Temporal lobe (tissue), 4 donors: ENCODE measurements at places on chromosomes 4 and X. TPM values are rescaled to one million over a fixed set of nuclear protein-coding genes. Genes with fewer than 3 reads are reported as not detected.

The TRIM2 gene
- 744 TPM for total RNA-seq

The ZCCHC12 gene
- total RNA-seq = 46.2 TPM

The PDGFC gene
- total RNA-seq = 23.4 TPM

The PDE6B gene
- 4.7 TPM for total RNA-seq

The PORCN gene
- 6.1 TPM for total RNA-seq

The GRIA3 gene
- 57.3 TPM for total RNA-seq

The SSX2B gene
- not detected for total RNA-seq

The FAM184B gene
- total RNA-seq = 4.4 TPM

The HSFX2 gene
- total RNA-seq = not detected

The PFKFB1 gene
- 0.25 TPM for total RNA-seq

The UGT2B17 gene
- not detected for total RNA-seq

The MAGED2 gene
- total RNA-seq = 217 TPM
